Caki2 (cell line): ENCODE measurements at places on chromosomes 12 and 14. TPM values are rescaled to one million over a fixed set of nuclear protein-coding genes. Genes with fewer than 3 reads are reported as not detected.

GRCh38 chr14:102557434-102558226 lies 34.8 kb upstream of the RCOR1 start:
- DNase-seq: no peak

- no peak for DNase-seq
Measured at GRCh38 chr12:75578546-75578945, 67.1 kb upstream of the KRR1 start.

DNA sequence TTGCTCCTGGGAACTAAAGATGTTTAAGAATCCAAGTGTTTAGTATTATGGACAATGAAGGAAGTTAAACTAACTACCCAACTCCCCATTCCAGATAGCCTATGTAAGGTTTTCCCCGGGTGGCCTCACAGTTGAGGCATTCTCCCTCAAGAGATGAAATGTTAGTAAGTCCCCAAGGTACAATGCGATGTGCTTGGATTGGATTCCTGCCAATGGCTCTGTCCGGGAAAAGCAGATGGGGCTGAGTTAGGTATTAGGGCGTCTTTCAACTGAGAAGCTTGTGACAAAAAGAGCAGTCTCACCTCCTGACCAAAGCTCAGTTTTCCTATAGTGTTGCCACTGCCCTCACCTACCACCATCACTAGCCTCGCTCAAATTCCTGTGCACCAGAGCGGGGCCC lies 64.8 kb upstream of the E2F7 start:
- DNase-seq: no peak

RNF212B gene
- total RNA-seq: not detected in 2 replicates
